Small intestine (tissue), 16 donors: ENCODE measurements at places on chromosomes 11 and 22. TPM values are rescaled to one million over a fixed set of nuclear protein-coding genes. Genes with fewer than 3 reads are reported as not detected.

The FGF4 gene
- not detected for polyA plus RNA-seq

DNA sequence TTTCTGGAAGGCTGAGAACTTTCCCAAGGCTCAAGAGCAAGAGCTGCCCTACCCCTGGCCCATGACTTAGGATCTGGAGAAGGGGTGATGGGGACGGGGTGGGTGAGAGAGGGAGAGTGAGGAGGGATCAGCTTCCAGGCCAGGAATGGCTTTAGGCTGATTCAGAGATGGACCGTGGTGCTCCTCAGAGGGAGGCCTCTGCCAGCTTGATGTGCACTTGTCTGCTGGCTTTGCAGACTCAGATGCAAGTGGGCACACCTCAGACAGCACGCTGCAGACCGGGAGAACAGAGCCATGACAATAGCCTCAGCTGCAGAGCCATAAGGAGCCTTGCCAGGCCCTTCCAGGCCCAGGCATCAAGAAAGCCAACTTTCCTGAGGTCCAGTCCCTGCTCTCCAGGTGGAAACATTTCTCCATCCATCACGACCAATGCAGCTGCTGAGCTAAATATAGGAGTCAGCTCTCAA lies 41.3 kb downstream of the ALX4 start:
- no peak for DNase-seq

DNA sequence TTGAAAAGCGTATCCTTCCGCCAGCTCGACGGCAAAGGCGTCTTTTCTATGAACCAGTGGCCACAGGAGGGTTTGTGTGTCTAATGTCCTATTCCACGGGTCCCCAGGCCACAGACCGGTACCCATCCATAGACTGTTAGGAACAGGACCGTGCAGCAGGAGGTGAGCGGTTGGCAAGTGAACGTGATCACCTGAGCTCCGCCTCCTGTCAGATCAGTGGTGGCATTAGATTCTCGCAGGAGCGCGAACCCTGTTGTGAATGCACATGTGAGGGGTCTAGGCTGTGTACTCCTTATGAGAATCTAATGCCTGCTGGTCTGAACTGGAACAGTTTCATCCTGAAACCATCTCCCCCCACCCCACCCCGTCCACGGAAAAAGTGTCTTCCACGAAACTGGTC lies 62.7 kb upstream of the KCNQ1OT1 start:
- no peak for DNase-seq

DNA sequence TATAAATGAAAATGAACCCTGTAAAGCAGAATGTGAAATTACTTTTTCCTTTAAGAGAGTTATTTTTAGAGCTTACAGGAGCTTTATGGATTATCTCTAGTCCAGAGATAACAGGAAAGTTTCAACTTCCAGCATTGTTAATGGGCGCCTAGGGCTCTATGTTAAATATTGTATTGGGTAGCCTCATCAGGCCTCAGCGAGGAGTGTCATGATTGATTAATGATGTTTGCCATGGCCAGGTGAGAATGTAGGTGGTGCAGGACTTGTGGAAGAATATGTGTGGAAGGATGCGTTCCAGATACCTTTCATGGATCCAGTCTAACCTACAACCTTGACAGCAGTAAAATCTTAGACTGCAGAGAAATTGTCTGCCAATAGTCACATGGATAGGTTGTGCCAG lies 50.6 kb downstream of the ME3 start:
- no peak for DNase-seq

DNA sequence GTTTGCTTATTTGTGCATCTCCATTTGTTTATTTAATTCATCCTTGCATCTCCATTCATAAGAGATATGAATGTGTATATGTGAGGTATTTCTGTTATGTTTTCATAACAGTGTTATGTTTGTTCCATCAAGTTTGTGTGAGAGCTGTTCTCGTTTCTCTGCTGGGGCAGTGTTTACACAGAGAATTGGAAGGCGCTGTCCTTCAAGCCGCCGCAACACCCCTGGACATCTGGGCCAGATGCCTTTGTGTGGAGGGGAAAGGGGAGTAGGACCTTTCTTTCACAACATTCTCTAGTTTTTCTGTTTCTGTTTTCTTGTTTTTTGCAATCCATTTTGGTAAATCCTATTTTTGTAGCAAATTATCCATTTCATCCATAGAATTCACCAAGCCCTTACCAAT lies 7.0 kb upstream of the TM7SF2 start:
- DNase-seq: no peak

GRCh38 chr22:44591146-44591790 lies 93.2 kb upstream of the RTL6 start:
- no peak for DNase-seq
